ENCODE measurements at places on chromosomes 12 and 14.

DNA sequence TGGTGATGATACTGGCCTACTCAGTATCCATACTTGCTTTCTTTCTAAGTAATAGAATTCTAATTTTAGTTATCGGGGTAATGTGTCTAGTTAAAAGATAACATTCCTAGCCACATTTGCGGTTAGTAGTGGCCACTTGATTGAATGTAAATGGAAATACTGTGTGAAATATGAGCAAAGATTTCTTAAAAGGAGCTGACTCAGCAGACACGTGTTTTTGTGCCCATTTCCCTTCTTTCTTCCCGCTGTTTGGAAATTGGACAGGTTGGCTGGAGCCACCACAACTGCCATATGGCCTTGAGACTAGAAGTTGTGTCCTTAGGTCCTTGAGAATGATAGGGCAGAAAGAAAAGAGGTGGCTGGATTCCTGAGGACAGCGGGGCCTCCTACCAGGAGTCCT is 19.8 kb upstream of the DCD start:
- no peak for DNase-seq

GRCh38 chr14:101174980-101175606 is 271.6 kb upstream of the RTL1 start:
- DNase-seq = no peak

- DNase-seq = no peak
These were observed 99.2 kb downstream of the PPM1A start for GRCh38 chr14:60348211-60348610.

- no peak for DNase-seq
These were observed 111.4 kb upstream of the TMEM132C start for GRCh38 chr12:128155571-128155970.

DNA sequence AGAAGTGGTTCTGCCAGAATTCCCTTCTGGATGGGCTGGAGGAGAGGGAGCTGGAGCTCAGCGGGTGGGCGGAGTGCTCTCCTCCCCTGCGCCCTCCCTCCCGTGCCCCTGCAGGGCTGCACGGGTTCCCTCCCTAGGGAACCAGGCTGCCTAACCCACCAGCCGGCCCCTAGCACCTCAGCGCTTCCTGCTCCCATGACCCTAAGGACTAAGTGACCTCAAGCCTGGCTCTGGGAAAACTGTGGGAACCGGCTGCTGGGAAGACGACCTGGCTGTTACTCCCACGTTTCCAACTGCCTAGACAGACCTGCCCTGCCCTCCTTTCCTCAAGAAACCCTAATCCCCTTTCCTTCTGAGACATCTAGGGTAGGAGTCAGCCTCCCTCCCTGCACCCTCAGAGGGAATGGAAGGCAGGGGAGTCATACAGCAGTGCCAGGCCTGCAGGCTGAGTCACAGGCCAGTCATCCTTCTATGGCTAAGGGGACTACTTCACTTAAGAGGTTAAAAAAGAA is 31.5 kb downstream of the SLC6A12 start:
- DNase-seq = no peak
